ENCODE measurements at places on chromosomes 1 and 21. TPM values are rescaled to one million over a fixed set of nuclear protein-coding genes. Genes with fewer than 3 reads are reported as not detected.

MRPL24 gene
- total RNA-seq = 63.6 TPM

KCNE2 gene
- total RNA-seq = not detected

CRABP2 gene
- total RNA-seq = 17.6 TPM

CTSE gene
- total RNA-seq = not detected

TMPRSS15 gene
- total RNA-seq = not detected

TNFRSF1B gene
- total RNA-seq = 11.5 TPM

TENT5C gene
- 0.62 TPM for total RNA-seq

APCS gene
- total RNA-seq = not detected

BCL2L15 gene
- 0.12 TPM for total RNA-seq

MAP1LC3C gene
- not detected for total RNA-seq

CLK2 gene
- 15.2 TPM for total RNA-seq

TDRD10 gene
- 0.37 TPM for total RNA-seq

KDF1 gene
- not detected for total RNA-seq

SHC1 gene
- total RNA-seq = 255 TPM

HSD3B1 gene
- total RNA-seq = not detected

HES5 gene
- not detected for total RNA-seq

RAB3B gene
- 0.15 TPM for total RNA-seq

SH3BGR gene
- total RNA-seq = 2.7 TPM

CA6 gene
- not detected for total RNA-seq

SPRR1A gene
- total RNA-seq = not detected

Data from cardiac ventricle fibroblast (primary cell).